ENCODE measurements at places on chromosomes 11 and 22.

DNA sequence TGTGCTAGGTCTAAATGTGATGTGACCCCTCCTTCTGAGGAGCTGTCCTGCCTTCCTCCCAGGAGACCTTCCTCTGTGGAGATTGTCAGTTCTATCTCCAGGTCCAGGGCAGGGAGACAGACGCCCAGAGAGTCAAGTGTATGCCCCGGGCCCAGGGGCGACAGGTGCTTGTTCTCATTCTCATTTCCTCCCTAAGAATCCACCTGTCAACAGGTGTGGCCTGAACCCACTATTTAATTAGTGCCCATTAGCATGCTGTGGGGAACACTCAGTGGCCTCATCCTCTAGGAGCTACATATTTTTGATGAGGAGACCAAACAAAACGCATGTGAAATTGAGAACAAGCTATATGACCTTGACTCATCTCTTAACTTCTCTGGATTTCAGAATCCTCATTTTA is 9.5 kb downstream of the PKNOX2 start:
- no peak for DNase-seq

DNA sequence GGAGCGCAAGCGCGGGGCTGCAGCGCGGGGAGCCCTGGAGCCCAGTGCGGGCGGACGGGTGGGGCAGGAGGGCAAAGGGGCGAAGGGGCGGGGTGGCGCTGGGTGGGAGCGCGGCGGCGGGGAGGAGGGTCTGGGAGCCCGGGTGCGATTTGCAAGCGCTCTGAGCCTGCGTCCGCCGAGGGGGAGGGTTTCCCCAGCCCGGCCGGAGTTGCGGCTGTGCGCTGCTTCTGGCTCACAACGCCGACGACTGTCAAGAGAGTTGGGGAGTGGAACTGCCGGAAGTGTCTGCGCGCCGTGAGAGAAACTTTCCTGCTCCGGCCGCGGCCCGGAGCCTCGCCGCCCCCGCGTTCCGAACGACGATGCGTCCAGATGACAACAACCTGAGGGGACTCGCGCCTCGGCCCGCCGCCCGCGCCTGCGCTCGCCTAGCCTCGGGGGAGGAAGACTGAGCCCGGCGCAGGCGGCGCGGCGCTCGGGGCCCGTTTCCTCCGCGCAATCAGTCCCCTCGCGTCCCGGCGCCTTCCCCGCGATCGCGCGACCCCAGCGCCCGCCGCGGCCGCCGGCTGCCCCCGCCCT is at the start of gene ARHGAP42:
Gene ARHGAP42, plus strand, starts transcription at position 235 of the 576 bp plus-strand sequence. CDS start 391 bp downstream, outside the sequence.
- DNase-seq: no peak

DNA sequence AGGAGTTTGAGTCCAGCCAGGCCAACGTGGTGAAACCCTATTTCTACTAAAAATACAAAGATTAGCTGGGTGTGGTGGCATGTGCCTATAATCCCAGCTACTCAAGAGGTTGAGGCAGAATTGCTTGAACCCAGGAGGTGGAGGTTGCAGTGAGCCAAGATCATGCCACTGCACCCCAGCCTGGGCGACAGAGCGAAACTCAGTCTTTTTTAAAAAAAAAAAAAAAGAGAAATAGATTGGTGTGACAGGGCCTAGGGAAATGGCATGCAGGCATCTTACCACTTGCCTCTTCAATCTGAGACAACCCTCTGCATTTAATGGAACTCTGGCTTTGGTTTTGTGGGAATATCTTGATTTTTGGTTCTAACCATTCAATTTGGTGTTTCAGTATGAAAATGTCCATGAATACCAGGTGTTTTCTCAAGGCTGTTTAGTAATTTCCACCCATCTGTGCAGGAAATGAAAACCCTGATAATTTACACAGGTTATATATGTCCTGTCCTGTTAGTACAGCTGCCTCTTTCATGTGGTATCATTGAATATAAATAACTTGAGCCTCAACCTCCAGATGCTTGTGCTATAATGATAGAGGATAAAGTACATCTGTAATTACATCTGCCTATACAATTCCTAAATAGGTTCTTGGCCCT is 8.4 kb downstream of the XBP1 start:
- DNase-seq: no peak

- DNase-seq: no peak
Observed at GRCh38 chr22:45620706-45621105, 50.9 kb upstream of the ATXN10 start.

- DNase-seq: no peak
Observed at GRCh38 chr22:43315687-43316217, 27.4 kb downstream of the SCUBE1 start.

Data from HS-5 (cell line).